Cortex of kidney (tissue), 1 donor: ENCODE measurements at places on chromosomes 2 and 18.

DNA sequence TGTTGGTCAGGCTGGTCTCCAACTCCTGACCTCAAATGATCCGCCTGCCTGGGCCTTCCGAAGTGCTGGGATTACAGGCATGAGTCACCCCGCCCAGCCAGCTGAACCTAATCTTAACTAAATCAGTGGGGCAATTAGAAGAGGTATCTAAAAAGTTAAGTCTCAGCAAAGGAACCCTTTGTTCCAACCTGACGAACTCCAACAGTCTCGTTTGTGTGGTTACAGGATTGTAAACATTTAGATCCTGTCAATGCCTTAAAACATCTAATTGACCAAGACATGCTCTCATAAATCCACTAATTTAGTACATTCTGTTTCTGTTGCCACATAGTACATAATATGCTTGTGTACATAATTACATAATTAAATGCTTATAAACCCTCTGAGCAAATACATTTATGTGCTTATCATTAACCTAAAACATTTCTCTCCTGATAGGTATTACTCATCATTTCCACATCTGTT is 31.1 kb upstream of the STK39 start:
- DNase-seq = no peak

GRCh38 chr2:28310107-28310506 is 82.6 kb upstream of the FOSL2 start:
- no peak for DNase-seq

- DNase-seq = no peak
These were observed 187.2 kb downstream of the TXNL1 start for GRCh38 chr18:56451188-56451587.

- DNase-seq = no peak
These were observed 323.0 kb downstream of the TXNL1 start for GRCh38 chr18:56315363-56315762.

DNA sequence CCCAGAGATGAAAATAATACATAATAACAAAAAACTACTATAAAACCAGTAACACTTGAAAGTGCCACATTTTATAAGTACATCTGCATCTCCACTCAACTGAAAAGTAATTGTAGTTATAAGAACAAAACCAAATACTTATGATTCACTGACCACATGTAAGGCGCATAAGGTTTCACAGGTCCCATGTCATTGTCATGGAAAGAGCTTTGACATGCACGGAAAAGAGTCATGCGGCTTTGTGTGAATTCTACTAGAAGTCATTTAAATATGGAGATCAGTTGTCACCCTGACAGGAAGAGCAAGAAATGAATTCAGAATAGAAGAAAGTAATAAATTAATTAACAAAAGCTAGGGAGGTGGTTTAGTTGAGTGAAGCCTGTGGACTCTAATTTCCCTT is 459.1 kb downstream of the CDH2 start:
- no peak for DNase-seq

DNA sequence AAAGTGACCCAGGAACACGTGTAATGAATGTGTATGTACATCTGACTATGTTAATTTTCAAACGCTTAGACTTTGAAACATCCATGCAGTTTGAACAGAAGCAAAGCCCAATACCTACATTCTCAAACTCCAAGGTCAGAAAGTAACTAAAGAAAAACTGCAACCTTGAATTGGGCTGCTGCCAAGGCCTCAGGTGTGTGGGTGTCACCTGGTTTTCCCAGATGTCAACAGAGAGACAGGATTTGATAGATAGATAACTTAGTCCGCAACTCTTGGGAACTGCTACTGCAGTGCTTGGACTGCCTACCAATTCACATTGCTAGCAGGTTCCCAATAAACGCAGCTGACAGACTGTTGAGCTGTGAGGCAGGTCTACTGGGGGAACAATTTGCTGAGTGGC is 78.7 kb upstream of the PAPOLG start:
- no peak for DNase-seq

DNA sequence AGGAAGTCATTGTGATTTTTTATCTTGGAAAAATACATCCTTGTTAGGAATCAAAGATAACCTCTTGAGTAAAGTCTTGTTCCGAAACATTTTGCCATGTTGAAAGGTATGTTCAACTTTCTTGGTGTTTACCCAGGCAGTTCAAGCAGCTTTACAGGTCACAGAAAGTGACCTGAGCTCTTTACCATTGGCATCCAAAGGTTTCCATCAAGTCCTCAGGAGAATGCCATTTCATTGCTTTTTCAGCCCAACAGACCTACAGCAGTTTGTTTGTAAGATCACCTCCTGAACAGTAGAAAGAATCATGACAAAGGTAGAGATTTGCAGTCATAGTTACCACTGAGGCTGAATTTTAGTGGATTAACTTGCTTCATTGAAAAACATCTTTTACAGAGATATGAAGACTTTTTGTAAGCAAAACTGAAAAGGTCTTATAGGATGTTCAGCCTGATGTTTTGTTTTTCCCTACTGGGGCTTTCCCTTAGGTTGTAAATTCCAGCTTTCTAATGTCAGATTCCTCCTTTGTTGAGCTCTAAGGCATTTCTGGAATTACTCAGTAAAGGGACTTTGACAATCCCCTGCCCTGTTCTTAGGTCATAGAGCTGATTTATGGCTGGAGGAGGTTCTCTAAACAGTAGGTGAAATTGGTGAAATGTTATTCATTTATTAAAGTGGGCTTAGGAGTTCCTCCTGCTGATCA is 236.8 kb upstream of the RBMS1 start:
- no peak for DNase-seq

- DNase-seq = no peak
These were observed 186.8 kb upstream of the GLI2 start for GRCh38 chr2:120548627-120549608.

- no peak for DNase-seq
These were observed 177.4 kb upstream of the TRIB2 start for GRCh38 chr2:12539336-12539735.

DNA sequence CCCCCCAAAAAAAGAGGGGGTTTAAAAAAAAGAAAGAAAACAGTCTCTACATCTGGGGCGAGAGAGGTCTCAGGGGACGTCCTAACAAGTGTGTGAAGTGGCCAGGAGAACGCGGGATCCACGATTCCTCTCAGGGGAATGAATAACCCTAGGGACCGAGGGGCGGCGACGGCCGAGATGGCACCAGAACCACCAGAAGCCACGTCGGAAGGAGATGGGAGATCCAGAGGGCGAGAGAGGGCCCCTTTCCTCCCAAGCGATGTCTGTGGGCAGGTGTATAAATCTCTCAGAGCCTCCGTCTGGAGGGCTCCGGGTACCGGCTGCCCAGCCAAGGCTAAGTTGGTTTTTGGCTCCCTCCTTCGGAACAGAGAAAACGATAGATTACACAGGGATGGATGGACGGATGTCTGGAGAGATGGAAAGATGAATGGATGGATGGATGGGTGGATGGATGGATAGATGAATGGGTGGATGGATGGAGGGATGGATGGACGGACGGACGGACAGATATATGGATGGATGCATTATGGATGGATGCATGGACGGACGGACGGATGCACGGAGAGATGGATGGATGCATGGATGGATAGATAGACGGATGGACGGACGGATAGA is 1.7 kb downstream of the EPHA4 start:
- DNase-seq = no peak

- no peak for DNase-seq
These were observed 28.2 kb downstream of the DTNA start for GRCh38 chr18:34738175-34738894.

- DNase-seq = no peak
These were observed 112.3 kb downstream of the MEP1B start for GRCh38 chr18:32301976-32302743.

DNA sequence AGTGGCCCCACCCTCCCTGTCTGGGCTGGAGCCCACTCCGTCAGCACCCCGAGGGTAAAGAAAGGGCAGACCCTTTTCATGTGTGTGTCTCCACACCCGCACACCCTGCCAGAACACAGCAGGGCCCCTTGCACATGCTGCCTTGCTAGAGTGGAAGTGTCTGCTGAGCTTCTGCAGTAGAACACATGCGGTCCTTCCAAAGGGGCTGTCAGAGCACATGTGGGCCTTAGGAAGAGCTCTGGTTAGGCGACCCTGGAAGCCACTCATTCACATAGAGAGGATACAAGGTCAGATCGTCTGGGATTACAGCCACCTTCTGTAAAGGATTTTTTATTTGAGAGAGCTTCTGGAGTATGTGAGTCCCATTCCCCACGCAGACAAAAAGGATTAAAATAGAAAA is 613.2 kb upstream of the RAB6C start:
- no peak for DNase-seq

- no peak for DNase-seq
These were observed 21.3 kb downstream of the SCN1A start for GRCh38 chr2:166106431-166107015.

DNA sequence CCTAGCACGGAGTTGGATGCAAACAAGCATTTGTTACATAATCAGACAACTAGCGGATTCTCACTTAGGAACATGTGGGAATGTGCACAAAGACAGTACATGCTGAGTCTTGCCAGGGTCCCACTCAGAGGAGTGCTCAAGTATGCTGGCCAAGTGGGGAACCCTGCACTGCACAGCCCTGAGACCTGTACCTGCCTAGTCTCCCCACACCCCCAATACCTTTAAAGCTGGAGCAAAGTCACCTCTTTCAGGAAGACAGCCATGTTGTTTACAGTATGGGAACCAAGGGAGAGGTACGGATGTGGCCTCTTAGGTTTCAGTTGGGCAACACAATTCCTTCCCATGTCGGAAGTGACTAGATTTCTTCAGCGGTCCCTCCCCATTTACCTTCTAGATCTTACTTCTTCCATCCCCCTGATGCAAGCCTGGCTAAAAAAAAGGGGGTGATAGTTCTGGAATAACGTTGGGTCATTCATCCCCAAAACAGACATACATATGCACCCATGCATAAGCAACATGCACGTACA is 10.7 kb downstream of the CXCR1 start:
- no peak for DNase-seq

- no peak for DNase-seq
These were observed 24.0 kb upstream of the LPIN1 start for GRCh38 chr2:11722292-11723060.

DNA sequence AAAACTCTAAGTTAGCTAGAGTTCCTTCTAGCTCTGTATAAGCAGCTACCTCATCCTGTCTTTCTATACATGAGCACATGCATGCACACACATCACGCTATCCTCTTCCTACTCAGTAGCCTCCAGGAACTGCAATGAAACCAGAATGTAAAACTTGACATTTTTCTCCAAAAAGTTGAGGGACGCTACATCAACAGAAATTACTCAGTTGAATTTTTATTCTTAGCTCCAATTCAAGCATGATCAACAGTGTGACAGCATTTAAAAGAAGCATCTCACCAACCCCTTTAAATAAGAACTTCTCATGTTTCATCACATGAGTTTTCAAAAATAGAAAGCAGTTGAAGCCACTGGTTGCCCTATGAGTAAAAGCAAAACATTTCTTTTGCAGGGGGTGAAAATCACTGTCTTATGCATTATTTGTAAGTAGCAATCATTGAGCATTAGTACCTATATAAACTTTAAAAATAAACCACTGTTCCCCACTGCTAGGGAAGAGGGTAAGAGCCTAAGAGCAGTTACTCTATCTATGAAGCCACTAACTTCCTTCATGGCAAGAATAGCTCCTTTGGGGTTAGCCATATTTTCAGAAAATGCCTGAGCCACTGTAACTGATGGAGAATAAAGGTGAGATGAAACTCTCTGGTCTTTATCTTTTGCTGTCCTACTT is 77.9 kb upstream of the ARL5A start:
- no peak for DNase-seq

DNA sequence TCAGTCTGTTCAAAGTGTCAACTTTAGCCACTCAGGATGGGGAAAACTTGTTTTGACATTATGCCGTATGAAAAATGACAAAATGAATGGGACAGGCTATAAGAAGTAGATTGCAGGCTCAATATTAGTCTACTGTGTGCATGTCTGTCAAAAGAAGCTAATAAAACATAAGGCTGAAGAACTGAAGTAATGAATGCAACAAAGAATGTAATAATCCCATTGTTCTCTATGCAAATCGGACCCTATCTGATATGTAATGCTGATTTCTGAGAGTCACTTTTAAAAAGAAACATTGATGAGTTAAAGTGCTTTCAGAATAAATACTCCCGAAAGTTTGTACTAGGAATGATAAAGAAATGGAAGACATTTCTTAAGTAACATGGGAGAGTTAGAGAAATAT is 172.2 kb downstream of the DLGAP1 start:
- DNase-seq = no peak

- DNase-seq = no peak
These were observed 53.5 kb downstream of the C18orf63 start for GRCh38 chr18:74368901-74369705.

DNA sequence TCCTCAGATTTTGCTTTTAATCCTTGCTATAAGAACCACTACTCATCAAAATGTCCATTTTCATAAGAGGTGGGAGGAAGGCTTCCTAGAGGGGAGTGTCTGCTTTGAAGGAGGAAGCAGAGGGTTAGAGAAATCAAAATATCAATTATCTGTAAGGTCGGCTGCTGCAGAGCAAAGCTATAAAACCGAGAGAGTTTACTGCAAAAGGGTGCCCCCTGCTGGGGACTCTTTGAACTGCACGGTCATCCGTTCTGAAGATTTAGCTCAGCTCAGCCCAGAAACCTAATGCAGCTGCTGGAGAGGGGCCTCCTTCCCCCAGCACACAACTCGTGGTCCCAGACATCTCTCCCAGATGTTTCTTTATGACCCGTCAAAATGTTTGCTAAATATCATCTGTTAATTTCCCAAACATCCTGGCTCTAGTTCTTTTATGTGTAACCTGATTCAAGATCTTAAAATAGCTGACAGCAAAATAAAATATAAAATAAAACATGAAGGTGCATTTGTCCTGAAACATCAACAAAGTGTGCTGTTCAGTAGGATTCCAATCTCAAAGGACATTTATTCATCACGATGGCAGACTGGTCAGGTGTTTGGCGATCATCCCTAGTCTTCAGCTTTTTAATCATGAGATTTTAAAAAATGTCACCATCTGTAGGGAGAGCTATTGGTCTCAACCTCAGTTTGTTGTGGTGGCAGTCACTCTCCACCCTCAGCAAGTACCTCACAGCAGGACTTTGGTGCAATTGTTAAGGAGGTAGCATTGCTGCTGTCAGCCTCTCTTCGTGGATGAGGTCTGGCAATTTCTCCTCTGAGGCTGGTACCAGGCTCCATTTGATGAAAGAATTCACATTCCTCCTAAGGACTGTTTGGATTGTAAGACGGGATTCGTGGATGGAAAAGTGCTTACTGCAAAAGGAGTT is 185.9 kb downstream of the MTX2 start:
- DNase-seq = no peak

- no peak for DNase-seq
These were observed 296.0 kb downstream of the NDUFA10 start for GRCh38 chr2:239729151-239729550.
